Activated CD4-positive, alpha-beta T cell treated with anti-CD3 and anti-CD28 coated beads, Interleukin-2, amount 50 U/mL, for 48 hours (primary cell): ENCODE measurements at places on chromosomes 16 and 17.

GRCh38 chr16:13439766-13440165 is 480.2 kb upstream of the ERCC4 start:
- no peak for DNase-seq

- DNase-seq: peak; percentile 69
Measured at GRCh38 chr17:75087558-75088453, at the start of gene SLC16A5. Gene SLC16A5, plus strand, starts transcription at chr17:75087954. Its CDS starts 5,683 bp downstream, at chr17:75093637.

DNA sequence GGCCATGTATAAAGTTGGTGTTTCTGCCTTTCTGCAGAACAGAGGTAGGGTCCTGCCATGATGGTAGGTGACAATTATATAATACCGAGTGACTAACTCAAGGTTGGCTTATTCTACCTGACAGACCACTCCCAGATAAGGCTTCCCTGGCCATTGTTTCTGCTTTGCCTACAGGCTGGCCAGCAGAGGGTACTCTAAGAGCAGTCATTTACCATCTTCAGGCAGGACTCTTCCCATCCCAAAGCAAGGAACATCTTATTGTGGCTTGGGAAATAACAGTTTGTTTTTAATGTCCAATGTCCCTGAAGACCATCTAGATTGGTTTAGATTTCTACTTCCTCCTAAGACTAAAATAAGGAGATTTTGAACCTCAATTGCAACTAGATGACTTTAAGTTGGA is 74.1 kb downstream of the SNX11 start:
- no peak for DNase-seq

DNA sequence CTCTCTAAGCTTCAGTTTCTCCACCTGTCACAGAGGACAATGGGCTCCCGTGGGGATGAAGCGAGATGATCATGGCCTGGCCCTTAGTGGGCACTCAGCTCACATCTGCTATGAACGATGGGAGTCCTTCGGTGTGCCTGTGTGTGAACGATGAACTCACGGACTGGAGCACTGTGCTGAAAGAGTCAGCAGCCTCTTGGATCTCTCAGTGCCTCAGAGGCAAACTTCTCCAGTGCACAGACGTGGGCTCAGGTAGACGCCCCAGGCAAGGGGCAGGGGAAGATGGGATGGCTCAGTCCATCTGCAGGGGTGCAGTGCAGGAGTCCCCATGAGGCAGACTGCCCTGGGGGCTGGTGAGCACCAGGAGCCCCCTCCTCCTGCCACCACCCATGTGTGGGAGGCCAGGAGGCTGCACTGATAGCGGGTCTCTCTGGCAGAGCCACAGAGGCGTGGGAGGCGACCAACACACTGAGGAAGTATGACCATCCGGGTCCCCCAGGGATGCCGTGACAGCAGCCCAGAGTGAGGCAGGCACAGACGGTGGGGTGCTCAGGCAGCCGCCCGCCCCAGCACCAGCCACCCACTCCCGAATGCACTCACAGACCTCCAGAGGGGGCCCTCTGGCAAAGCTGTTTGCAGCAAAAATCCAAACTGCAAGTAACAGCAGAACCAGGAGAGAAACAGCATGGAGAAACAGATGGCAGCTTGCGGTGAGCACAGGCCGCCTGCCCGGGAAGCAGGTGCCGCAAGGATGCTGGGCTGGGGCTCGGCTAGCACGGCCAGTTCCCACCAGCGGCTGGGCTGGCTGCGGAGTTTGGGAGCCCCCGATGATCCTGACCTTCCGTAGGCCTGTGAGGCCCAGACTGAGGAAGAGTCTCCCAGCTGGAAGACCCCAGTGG is 82.7 kb downstream of the RPH3AL start:
- no peak for DNase-seq

DNA sequence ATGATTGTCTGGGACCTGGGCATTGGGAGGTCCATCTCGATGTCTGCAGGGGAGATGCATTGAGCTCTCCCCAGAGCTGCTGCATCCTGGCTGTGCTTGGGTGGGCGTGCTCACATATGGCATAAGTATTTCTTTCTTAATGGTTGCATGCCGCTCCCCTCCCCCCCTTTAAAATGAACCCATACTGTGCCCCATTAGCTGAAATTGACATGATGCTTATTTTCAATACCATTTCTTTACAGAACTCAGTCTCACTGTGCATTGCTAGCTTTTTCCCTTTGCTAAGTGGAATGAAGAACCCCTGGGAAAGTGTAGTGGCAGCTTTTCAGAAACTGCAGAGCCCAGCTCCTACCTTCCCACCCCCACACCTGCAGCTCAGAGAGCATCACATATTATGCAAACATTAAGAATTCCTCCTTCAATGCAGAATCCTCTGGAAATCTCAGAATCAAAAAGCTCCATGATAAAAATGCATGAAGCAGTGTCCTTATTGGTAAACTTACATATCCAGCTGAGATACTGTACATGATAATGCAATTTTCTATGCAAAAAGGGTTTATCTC is 56.4 kb downstream of the HS3ST4 start:
- DNase-seq: no peak

- DNase-seq: no peak
Measured at GRCh38 chr17:29664743-29665480, 42.2 kb upstream of the CORO6 start.

DNA sequence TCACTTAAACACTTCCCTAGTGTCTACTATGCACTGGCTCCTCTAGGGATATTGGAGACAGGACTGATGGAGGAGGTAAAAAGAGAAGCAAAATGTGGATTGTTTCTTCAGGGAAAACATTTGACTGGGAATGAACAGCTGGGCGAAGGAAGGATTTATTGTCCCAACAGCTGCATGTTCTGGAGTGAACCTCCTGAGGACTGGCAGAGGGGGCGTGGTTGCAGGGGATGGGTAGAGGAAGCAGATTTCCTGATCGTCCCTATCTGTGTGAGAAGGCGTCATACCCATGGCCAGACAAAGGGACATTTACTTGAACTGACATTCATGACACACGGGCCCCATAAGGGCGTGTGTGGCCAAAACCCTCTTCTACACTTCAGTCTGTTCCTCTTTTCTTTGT is 321.5 kb downstream of the MAP2K4 start:
- DNase-seq: no peak

- no peak for DNase-seq
Measured at GRCh38 chr17:40019140-40019991, 4.1 kb downstream of the CSF3 start.

- DNase-seq: no peak
Measured at GRCh38 chr16:84259691-84260090, 19.9 kb upstream of the KCNG4 start.

- no peak for DNase-seq
Measured at GRCh38 chr16:25109643-25110042, 1.9 kb upstream of the LCMT1 start.

DNA sequence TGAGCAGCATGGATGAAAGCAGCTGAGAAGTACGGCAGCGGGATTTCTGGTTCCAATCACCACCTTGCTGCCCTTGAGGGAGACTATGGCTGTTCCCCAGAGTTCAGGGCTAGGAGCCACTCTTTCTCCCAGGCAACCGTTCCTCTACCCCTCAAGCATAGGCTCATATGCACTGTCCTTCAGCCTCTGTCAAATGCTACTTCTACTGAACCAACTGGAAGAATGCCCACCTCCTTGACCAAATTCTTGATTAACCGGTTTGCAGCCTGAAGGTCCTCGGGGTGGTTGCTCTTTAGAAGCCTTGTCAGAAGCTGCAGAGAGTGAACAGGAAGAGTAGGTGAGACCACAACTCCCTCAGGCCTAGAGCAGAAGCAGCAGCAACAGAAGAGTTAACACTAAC is 23.8 kb downstream of the GGA2 start:
- DNase-seq: no peak

- DNase-seq: no peak
Measured at GRCh38 chr17:39064374-39064773, 87.1 kb downstream of the PLXDC1 start.

DNA sequence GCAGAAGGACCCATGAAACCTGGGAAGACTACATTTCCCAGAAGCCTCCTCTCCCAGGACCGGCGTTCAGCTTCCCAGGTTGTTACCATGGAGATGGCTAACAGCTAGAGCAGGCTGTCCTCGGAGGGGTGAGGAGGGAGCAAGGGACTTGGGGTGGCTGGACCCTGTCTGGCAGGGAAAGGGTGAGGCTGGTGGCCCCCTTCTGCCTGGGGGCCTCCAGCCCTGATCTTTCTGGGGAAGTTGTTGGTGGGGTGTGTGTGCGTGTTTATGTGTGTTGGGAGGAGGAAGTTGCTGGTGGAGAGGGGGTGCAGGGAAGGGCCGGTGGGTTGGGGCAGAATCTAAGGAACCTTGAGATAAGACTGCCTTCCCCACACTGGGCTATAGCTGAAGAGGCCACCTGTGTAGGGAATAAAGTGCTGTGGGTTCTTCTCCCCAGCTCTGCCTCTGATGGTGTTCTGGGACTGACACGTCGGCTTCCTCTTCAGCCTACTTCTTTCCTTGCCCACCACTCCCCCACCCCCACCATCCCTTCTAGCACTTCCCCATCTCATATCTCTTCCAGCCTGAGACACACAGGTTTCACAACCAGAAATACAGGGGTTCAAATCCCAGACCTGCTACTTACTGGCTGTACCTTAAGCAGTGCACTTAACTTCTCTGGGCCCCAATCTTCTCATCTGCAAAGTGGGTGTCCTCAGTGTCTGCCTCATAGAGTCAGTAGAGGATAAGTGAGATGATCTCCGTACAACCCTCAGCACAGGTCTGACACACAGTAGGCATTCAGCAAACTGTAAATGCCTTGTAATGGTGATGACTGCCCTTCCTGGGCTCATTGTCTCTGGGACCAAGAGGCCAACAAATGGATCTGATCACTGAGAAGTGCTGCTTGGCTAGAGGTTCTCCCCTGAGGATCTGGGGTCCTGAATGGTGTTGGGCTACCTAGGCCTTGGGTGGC is at the start of gene DRC7:
Gene DRC7 (plus strand): TSS at position 82 of the 955 bp plus-strand sequence. CDS start 3,144 bp downstream, outside the sequence.
- DNase-seq: no peak

DNA sequence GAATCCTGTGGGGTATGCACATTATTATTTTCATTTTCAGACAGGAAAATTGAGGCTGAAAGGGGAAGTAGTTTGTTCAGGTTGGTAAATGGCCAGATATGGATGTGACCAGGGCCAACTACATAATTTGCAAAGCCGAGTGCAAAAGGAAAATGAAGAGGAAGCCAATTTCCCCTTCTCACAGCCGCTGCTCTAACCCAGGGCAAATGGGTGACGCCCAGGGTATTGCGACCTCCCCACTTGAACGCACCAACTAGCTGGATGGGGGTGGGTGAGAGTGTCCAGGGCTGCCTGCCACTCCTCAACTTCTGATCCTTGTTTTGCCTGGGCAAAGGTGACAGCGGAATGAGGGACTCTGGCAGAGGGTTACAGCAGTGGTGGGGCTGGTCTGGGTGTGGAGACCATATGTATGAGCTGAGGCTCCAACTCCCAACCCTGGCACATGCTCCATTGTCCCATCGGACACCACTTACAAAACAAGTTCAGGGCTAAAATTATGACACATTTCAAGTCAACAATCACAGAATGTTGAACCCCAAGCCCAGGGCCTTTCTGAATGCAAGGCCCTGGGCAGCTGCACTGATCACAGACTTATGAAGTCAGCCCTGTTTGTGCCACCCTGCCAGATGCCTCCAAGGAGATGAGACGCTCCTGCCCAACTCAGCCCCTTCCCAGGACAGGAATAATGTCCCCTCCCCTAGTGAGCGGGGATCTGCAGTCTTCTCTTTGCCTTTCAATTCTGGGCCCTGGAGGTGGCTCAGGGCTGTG is 1.7 kb downstream of the ANKRD40CL start:
- no peak for DNase-seq

DNA sequence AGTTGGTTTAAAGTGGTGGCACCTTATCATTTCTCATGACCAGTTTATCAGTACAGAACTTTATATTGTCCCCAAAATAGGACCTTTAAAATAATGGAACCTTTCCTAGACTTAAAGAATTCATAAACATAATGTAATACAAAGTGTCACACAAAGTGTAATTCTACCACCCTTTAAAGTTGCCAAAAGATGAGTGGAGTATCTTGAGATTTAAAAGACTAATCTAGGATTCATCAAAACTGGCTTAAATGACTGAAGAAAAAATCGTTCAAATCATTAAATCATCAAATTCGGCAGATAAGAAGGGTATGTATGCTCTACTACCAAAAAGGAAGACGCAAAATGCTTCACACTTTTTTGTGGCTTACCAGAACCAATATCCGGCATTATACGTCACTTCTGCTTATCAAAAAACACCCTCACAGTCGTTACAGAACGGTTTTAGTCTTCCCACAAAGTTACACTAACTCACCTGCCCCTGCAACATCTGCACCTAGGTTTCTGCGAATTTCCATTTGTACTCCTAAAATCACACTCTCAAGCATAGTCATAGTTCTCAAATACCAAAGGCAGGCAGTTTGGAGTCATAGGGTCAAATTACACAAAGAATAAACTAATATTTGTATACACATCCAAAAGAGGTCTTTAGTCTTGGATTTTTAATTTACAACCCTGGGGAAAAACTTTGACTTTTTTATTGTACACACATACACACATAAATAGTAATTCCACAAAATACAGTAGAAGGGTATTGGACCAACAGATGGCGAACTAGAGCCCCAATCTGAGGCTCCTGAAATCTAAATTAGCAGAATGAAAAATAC is 1.4 kb upstream of the KANSL1 start:
- peak; percentile 52 for DNase-seq

- DNase-seq: no peak
Measured at GRCh38 chr17:2634361-2634960, 41.0 kb downstream of the PAFAH1B1 start.

DNA sequence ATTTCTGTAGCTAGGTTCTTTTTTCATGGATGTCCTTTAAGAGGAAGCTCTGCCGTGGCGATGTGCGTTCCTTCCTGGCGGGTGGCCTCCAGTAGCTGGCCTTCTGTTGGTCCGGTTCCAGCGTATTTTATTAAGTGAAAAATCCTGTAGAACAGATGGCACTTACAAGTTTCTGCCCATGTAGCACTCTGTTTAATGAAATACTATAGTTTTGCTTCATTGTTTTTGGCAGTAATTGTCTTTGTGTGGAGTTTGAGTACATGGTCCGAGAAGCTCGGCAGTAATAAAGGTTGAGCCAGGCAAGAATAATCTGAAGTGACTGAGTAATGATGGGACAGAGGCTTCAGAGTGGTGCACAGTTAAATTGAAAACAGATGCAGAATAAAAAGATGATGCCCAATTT is 20.4 kb downstream of the USP10 start:
- no peak for DNase-seq
